Activated CD8-positive, alpha-beta memory T cell treated with anti-CD3 and anti-CD28 coated beads for 36 hours (primary cell): ENCODE measurements at places on chromosomes 11 and 22. TPM values are rescaled to one million over a fixed set of nuclear protein-coding genes. Genes with fewer than 3 reads are reported as not detected.

RAB38 gene
- total RNA-seq: 4.7 TPM

CADM1 gene
- 0.80 TPM for total RNA-seq

TBC1D10A gene
- 13.0 TPM for total RNA-seq

ASRGL1 gene
- total RNA-seq: 10.4 TPM

RNF215 gene
- 7.1 TPM for total RNA-seq

ESRRA gene
- 58.3 TPM for total RNA-seq

PKNOX2 gene
- total RNA-seq: not detected

PIH1D2 gene
- 0.74 TPM for total RNA-seq

IGHMBP2 gene
- 34.5 TPM for total RNA-seq
